D341Med (cell line): ENCODE measurements at places on chromosomes 12 and 14.
A peak's percentile ranks its signal among the peaks of the same experiment; 100 is the strongest.

- no peak for DNase-seq
Observed at GRCh38 chr12:92070864-92071445, 74.7 kb downstream of the BTG1 start.

DNA sequence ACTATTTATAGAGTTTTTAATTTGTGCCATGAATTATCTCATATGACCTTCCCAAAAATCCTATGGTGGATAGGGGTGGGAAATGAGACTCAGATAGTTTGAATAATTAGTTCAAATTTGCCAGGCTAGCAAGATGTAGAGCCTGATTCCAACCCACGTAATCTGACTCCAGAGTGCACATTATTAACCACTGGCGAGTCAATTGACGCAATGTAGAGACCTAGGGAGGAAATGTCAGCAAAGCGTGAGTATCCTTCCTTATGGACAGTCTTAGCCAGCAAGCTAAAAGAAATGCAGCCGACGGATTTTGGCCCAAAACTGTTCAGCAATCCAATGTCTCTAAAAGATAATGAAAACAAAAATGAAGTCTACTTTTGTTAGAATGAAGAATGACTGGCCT, 193.3 kb upstream of the KRR1 start:
- DNase-seq = no peak

- no peak for DNase-seq
Observed at GRCh38 chr12:95857799-95858198, 953 bp upstream of the SNRPF start.

GRCh38 chr14:104280085-104280901, 141.9 kb downstream of the KIF26A start:
- DNase-seq = peak; percentile 26

- no peak for DNase-seq
Observed at GRCh38 chr12:127811988-127812387, 455.0 kb upstream of the TMEM132C start.
